ENCODE measurements at places on chromosomes 4 and X. TPM values are rescaled to one million over a fixed set of nuclear protein-coding genes. Genes with fewer than 3 reads are reported as not detected.

Gene MAOB
- 0.27 TPM for total RNA-seq

Gene SUPT20HL2
- not detected for total RNA-seq

Gene CCDC110
- 0.47 TPM for total RNA-seq

Gene RGN
- not detected for total RNA-seq

Gene FRG2
- not detected for total RNA-seq

Gene DNAAF6
- total RNA-seq = not detected
